Femur (tissue), 1 donor: ENCODE measurements at places on chromosomes 13 and 19.

- peak; percentile 73 for DNase-seq
Observed at GRCh38 chr13:97921176-97921816, 32.2 kb upstream of the IPO5 start.

DNA sequence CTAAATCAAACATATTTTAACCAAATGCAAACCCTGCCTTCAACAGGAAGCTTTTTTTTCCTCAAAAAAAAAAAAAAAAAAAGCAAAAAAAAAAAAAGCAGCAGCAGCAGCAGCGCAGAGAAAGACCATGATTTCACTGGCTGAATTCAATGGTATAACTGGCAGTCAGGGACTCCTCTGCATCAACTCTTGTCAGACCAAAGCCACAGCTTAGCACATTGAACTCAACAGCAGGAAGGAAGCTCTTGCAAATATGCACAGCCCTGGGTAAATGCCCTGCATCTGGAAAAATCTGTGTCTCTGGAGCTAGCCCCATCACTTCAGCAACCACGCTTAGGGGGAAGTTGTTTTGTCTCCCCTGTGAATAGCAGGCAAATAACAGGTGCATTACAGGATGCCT, 17.6 kb upstream of the DHRS12 start:
- no peak for DNase-seq

DNA sequence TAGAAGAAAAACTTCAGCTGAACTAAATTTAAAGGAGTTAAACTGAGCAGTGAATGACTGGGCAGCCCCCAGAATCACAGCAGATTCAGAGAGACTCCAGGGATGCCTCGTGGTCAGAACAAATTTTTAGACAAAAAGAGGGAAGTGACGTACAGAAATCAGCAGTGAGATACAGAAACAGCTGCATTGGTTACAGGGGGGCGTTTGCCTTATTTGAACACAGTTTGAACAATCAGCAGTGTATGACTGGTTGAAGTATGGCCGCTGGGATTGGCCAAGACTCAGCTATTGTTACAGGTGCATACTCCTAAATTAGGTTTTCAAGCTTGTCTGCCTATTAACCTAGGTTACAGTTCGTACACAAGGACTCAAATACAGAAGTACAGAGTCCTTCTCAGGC, 2.2 kb upstream of the SPRYD7 start:
- no peak for DNase-seq

DNA sequence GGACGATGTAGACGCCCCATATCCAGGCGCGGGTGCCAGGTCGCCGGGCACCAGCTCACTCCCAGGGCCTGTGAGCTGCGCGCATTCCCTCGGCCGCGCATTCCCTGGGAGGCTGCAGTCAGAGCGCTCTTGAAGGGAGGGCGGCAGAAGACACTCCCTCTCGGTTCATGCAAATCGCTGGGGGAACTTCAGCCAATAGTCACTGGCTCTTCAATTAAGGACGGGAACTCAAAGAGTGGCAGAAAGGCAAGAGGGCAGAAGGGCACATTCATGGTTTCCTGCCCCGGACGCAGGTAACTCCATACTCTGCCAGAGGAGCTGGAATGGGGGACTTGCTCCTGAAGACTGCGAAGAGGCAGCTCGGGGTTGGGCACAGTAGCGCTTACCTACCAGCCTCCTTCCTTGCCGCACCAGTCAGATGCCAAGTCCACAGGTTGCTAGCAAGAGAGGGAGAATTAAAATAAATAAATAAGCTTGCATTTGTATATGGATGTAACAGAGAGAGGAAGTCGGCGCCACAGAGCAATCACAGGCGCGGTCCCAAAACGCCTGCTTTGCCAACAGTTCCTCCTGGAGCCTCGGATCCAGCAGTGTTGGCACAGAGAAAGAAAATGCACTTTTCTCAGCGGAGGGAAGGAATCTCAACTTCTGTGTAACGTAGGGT, 459 bp downstream of the PCDH20 start:
- DNase-seq = peak; percentile 68

- DNase-seq = no peak
Observed at GRCh38 chr13:84645196-84646012, 763.1 kb upstream of the SLITRK1 start.

GRCh38 chr13:40186041-40186440, 480.4 kb downstream of the FOXO1 start:
- no peak for DNase-seq

GRCh38 chr19:13212759-13213330, 62.6 kb downstream of the IER2 start:
- no peak for DNase-seq

DNA sequence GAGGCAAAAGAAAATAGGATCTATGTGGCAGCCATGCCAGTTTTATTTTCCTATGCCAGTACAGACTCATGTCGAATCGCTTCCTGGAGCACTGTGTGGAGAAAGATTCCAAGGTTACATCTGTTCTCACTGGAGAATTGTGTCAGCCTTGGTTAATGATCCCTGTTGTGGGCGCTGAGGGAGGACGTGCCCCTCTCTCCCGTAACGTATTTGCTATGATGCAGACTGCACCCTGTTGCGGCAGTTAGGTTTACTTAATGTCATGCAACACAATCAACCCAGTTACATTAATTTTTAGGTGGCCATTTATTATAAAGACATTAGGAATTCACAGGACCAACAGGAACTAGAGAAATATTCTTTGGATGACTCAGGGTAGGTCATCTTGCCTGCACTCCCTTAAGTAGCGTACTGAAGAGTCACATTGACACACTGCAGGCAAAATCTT, 892.9 kb downstream of the EFNB2 start:
- DNase-seq = no peak

DNA sequence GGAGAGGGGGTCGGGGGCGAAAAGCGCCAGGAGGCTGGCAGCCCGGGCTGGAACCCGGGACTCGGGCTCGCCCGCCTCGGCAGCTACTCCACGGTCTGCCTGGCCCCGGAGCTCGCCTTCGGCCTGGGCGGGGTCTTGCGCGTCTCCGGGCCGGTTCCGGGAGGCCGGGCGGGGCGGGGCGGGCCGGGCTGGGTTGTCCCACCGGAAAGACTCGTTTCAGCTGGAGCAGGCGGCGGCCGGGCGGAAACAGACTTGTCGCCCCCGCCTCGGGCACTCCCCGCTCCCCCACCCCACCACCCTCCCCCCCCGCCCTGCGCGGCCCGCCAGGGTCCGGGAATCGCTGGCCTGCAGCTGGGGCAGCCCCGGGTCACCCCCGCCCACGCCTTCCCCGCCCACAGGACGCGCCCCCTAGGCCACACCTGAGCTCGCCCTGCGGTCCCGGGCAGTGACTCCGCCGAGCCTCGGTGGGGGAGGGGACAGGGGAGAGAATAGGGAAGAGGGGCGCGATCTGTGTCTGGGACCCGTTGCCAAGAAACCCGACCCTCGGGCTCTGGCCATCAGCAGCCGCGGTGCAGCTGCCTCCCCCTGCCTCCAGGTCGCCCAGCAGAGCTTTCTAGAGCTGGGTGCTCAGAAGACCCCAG, 109.4 kb downstream of the KCTD15 start:
- DNase-seq = peak; percentile 77

GRCh38 chr13:71320452-71320851, 546.6 kb downstream of the DACH1 start:
- no peak for DNase-seq

- no peak for DNase-seq
Observed at GRCh38 chr13:74168263-74168675, 34.1 kb upstream of the KLF12 start.

DNA sequence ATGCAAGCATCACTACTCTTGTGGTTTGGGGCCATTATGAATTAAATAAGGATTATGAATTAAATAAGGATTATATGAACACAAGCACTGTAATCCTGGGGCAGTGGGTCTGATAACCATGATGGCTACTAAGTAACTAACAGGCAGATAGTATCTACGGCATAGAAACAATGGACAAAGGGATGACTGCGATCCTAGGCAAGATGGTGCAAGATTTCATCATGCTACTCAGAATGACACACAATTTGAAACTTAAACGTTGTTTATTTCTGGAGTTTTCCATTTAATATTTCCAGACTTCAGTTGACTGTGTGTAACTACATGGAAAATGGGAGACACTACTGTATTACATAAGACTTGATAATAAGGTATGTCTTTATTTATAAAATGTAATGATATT, 15.1 kb downstream of the KCNRG start:
- DNase-seq = no peak

- no peak for DNase-seq
Observed at GRCh38 chr13:80547885-80548825, 207.2 kb upstream of the SPRY2 start.
